ENCODE measurements at places on chromosomes 11 and 22.
A peak's percentile ranks its signal among the peaks of the same experiment; 100 is the strongest.

DNA sequence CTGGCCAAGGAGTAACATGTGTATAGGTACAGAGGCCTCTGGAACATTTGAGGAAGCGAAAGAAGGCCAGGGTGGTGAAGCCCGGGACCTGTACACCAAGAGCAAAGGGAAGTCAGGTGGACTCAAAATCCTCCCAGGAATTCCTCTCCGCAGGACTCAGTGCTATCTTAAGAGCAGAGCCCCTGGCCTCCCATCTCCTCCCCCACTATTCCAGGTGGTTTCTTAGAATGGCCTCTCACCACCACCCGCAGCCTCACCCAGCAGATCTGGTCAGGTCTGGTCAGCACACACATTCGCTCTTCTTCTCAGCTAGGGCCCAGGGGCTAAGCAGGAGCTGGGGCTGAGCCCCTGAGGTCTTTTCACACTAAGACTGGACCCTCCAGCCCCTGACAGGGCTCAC lies 59.1 kb downstream of the SCGB1A1 start:
- DNase-seq: no peak
- H3K4me1 ChIP-seq: no peaks in the 10 kb centered on the region
- H3K36me3 ChIP-seq: no peaks in the 10 kb centered on the region

- no peak overlapping the region for H3K27ac ChIP-seq
- no peak for DNase-seq
- peaks cover 76% of the 10 kb centered on the region for H3K36me3 ChIP-seq
These were observed 27.6 kb downstream of the SNU13 start for GRCh38 chr22:41661088-41661487.

DNA sequence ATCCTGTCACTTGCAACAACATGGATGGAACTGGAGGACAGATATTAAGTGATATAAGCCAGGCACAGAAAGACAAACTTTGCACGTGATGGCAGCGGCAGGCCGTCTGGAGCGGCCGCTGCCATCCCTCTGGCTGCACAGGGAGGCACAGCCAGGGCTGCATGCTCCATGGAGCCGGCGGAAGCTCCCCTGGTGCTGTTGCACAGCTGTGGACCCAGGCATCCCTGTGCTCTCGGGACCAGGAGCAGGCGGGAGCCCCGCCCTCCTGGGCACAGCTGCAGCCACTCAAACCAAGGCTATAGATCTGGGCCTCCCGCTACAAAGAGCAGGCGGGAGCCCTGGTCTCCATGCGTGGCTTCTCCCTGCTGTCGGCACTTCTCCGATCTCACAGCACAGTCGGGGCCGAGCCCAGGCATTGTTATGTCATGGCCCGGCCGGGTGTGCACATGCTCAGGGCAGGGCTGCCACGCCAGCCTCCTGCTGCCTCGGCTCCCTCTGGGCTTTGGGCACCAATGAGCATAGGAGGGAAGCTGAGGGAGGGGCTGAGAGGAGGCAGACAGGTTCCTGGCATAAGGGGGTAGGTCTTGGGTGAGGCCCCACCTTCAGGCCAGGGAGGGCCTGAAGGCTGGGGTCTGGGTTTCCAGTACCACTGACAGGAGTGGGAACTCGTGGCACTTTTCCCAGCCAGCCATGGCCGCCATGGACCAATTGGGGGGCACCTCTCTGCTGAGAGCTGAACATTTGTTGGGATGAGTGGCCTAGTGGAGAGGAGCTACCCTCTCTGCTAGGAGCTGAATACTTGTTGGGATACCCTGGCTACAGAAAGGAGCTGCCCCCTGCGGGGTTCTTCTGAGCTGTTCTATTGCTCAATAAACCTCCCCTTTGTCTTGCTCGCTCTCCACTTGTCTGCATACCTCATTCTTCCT lies 16.7 kb downstream of the RRP8 start:
- no peak for DNase-seq
- no peaks in the 10 kb centered on the region for H3K4me1 ChIP-seq
- no peak overlapping the region for H3K4me3 ChIP-seq

GRCh38 chr11:77332259-77332658 lies 30.8 kb upstream of the GDPD4 start:
- no peak overlapping the region for H3K4me3 ChIP-seq
- H3K27me3 ChIP-seq: no peaks in the 10 kb centered on the region
- no peaks in the 10 kb centered on the region for H3K36me3 ChIP-seq
- H3K27ac ChIP-seq: no peak overlapping the region
- H3K4me1 ChIP-seq: no peaks in the 10 kb centered on the region

DNA sequence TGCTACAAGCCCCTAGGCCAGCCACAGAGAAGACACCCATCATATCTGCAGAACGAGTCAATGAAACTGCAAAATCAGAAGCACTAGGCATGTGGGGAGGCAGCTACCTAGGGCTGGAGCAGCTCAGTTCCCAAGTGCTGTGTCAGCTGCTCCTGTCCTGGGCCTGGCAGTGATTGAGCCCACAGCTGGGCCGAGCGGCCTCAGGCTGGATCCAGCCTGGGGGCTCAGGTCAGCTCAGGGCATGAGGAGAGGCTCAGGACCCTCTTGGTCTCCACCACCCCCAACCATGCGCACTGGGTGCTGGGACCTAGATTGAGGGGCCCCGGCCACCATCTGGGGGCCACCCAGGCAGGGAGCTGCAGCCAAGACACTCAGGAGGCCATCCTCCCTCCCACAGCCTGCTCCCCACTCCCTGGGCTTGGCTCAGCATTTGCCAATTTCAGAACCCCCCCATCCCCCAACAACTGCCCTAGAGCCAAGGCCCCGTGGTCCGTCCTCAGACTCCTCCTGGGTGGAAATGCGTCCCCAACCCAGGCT lies 2.4 kb upstream of the TNNT3 start:
- no peaks in the 10 kb centered on the region for H3K27me3 ChIP-seq
- H3K4me1 ChIP-seq: no peaks in the 10 kb centered on the region
- H3K27ac ChIP-seq: no peak overlapping the region

DNA sequence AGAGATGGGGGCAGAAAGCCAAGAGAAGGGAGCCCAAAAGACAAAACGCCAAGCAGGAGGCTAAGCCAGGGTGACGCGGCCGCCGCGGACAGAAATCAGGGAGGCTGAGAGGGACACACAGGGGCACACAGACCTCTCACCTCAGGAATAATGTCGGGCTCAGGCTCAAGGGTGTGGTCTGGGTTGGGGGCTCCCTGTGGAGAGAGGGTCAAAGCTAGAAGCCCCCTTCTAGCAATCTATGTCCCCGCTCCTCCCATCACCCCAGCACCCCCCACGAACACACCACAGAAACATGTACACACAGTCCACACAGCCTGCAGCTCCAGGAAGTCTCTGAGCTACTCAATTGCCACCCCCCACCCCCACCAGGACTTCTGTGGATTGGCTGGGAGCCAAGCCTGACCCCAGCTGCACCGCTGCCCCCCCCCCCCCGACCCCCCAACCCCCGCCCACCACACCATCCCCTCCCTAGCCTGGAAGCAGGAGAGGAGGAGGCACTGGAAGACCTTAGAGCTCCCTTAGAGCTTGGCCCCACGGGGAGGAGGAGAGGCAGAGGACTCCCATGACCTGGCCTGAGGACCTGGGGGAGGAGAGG lies 6.9 kb downstream of the BCL9L start:
- H3K4me1 ChIP-seq: peaks cover 94% of the 10 kb centered on the region
- H3K27me3 ChIP-seq: no peaks in the 10 kb centered on the region
- H3K4me3 ChIP-seq: peak overlapping the region; percentile 42

DNA sequence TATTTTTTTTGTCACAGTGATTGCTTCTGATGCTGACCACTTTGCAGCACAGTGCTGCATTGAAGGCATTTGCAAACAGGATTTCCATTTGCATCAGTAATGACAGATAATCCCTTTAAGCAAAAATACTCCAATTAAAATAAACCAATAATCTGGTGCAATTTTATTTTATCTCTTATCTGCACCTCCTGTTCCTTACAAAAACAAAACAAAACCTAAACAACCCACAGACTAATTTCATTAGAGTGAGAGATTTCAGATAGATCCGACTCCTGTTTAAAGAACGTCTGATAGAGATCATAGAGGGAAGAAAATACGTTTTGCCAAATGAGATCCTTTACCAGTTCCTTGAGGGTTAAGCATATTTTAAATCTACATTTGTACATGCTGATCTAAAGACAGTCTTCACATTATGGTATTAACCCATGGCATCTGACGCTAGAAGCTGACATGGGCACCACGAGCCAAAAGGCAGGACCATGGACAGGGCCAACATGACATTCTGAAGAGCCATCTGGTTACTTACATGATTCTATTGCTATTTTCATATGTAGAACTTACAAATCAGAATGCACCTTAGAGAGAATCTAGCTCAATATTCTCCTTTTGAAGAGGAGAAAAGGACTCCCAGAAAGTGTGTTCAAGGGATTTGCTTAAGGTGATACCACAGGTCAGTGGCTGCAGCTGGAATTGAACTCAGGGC lies 286.2 kb upstream of the NARS2 start:
- no peak overlapping the region for H3K4me3 ChIP-seq
- H3K36me3 ChIP-seq: no peaks in the 10 kb centered on the region
- no peak overlapping the region for H3K27ac ChIP-seq
- H3K4me1 ChIP-seq: no peaks in the 10 kb centered on the region
- DNase-seq: no peak
- no peaks in the 10 kb centered on the region for H3K27me3 ChIP-seq

DNA sequence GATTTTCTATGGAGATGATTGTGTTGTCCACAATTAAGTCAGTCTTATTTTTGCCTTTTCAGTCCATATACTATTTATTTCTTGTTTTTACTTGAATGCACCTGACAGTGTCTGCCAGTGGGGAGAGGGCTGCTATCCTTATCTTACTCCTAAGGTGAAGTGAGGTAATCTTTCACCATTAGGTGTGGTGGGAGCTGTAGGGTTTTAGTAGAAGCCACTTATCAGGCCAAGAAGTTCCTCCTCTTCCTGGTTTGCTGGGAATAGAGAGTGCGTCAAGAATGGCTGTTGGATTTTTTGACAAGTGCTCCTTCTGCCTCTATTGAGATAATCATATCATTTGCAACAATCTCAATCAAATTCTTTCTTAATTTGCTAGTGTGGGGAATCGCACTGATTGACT lies 108.4 kb downstream of the KCNQ1 start:
- no peak for DNase-seq
- H3K27me3 ChIP-seq: no peaks in the 10 kb centered on the region
- H3K4me1 ChIP-seq: no peaks in the 10 kb centered on the region

- H3K27me3 ChIP-seq: peaks cover 8% of the 10 kb centered on the region
- H3K27ac ChIP-seq: no peak overlapping the region
- no peak for DNase-seq
These were observed 34.7 kb upstream of the SEPTIN5 start for GRCh38 chr22:19679522-19680101.

GRCh38 chr11:35145271-35145670 lies 6.3 kb downstream of the CD44 start:
- H3K27ac ChIP-seq: peak overlapping the region; percentile 73
- H3K4me1 ChIP-seq: peaks cover 83% of the 10 kb centered on the region
- no peak for DNase-seq
- H3K27me3 ChIP-seq: no peaks in the 10 kb centered on the region

- DNase-seq: no peak
- H3K4me1 ChIP-seq: peaks cover 19% of the 10 kb centered on the region
- H3K27me3 ChIP-seq: peaks cover 21% of the 10 kb centered on the region
- no peak overlapping the region for H3K27ac ChIP-seq
- H3K36me3 ChIP-seq: no peaks in the 10 kb centered on the region
These were observed 14.5 kb downstream of the USP2 start for GRCh38 chr11:119366690-119367620.

GRCh38 chr11:121274332-121274991 lies 18.1 kb upstream of the SC5D start:
- no peak overlapping the region for H3K4me3 ChIP-seq
- H3K4me1 ChIP-seq: no peaks in the 10 kb centered on the region
- H3K27me3 ChIP-seq: peaks cover 4% of the 10 kb centered on the region
- no peak overlapping the region for H3K27ac ChIP-seq
- no peak for DNase-seq

DNA sequence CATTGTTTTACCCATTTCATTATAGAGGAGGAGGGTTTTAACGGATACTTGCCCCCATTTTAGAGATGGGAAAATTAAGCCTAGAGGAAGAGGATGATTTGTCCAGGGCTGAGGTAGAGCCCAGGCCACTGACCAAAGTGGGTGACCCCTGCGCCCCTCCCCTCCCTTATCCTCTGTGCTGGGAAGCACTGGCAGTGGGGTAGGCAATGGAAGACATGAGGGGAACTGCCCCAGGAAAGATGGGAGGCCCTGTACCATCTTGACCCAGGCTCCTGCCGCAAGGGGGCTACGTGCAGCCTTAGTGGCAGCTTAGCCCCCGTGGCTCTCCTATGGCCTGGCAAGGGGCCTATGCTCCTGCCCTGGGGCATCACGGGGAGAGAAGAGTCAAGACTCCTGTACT lies 76.4 kb upstream of the MYOD1 start:
- H3K36me3 ChIP-seq: no peaks in the 10 kb centered on the region
- no peak overlapping the region for H3K27ac ChIP-seq
- H3K4me1 ChIP-seq: no peaks in the 10 kb centered on the region
- H3K27me3 ChIP-seq: no peaks in the 10 kb centered on the region
- no peak for DNase-seq

DNA sequence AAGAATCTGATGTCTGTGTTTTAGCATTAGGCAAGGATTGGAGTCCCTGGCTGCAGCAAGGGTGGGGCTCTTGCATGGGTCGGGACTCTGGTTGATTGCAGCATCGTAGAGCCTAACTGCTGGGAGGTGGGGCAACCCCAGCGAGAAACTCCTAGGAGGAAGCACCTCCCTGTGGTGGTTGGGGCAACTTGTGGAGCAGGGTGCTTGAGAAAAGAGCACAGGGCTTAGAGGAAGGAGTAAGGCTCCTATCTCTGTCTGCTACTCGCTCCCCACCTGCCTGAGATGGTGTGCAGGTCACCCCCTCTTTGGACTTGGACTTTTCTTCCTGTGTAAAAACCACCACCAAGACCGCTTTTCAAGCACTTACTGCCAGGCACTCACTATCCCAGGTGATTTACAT lies 15.6 kb downstream of the SREBF2 start:
- H3K36me3 ChIP-seq: no peaks in the 10 kb centered on the region
- H3K4me3 ChIP-seq: no peak overlapping the region
- no peak for DNase-seq

- no peak overlapping the region for H3K27ac ChIP-seq
- no peak for DNase-seq
- no peak overlapping the region for H3K4me3 ChIP-seq
- no peaks in the 10 kb centered on the region for H3K36me3 ChIP-seq
- H3K27me3 ChIP-seq: no peaks in the 10 kb centered on the region
- H3K4me1 ChIP-seq: no peaks in the 10 kb centered on the region
These were observed 80.3 kb downstream of the CASP12 start for GRCh38 chr11:104817973-104818372.

GRCh38 chr22:47994601-47995263 lies 1232.3 kb downstream of the TBC1D22A start:
- no peaks in the 10 kb centered on the region for H3K36me3 ChIP-seq
- H3K27me3 ChIP-seq: no peaks in the 10 kb centered on the region
- no peak overlapping the region for H3K4me3 ChIP-seq
- no peak for DNase-seq
- H3K4me1 ChIP-seq: no peaks in the 10 kb centered on the region
- no peak overlapping the region for H3K27ac ChIP-seq

GRCh38 chr11:129368889-129369672 lies 6.6 kb upstream of the BARX2 start:
- no peak overlapping the region for H3K4me3 ChIP-seq
- H3K4me1 ChIP-seq: peaks cover 16% of the 10 kb centered on the region
- H3K27me3 ChIP-seq: peaks cover 22% of the 10 kb centered on the region

DNA sequence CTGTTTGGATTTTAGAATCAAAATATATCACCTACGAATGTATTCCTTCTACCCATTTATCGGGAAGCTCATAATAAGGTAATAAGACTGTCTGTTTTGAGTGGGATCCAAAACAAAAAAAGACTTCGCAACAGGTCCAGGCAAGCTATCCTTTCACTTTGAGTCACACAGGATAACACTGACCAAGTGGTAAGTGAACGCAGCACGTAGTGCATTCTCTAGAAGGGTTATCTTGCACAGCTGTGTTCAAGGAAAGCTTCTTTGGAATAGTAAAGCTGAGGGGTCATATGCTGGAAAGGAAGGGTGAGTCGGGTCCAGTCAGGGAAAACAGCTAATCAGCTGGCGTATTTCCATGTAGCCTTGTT lies 22.3 kb upstream of the NRGN start:
- peaks cover 7% of the 10 kb centered on the region for H3K27me3 ChIP-seq
- no peak for DNase-seq
- H3K4me3 ChIP-seq: no peak overlapping the region
- no peaks in the 10 kb centered on the region for H3K36me3 ChIP-seq
- H3K27ac ChIP-seq: no peak overlapping the region
